ENCODE measurements at places on chromosomes 3 and 15.

DNA sequence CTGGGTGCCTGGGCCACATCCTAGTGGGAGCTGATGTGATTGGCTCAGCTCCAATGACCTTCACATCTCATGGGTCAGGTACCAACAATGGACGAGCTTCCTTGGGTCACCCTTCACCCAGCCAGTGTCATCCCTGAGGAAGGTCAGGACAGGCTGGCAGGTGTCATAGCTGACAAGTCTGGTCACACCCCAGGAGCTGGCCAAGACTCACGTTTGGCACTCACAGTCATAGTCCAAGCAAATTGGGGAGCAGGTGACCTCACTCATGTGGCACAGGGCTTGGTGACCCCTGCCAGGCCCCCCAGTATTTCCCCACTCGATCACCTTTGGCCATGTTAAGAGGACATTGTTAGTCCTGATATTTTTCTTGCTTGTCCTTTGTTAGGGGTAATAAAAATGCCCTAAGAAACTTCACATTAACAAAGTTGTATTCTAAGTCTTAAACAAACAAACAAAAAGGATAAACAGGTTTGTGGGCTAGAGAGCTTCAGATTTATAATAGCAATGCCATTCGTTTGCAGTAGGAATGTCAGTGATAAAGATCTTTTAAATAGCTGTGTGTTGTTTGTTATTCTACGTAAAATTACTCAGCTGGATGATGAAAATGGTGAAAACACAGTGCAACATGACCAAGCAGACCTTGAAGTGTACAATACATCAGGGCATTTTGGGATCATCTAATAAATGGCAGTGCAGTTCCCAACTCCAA is 79.5 kb upstream of the POMGNT2 start:
- DNase-seq, result no peak

DNA sequence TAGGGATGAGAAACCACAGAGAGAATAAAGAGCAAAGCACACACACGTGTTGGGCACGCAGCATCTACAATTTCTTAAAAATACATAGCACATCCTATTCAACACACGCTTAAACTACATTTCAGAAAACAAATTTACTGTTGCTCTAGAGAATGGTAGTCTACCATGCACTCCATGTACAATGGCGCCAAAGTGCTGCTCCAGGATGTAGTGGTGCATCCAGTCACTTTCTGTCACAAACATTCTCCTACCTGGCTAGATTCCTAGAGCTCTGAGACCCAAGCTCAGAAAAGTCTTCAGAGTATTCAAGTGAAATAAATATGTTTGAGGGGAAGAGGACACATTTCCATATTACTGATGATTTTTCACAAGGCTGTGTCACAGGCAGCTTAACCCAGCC is 374.3 kb downstream of the CTNNB1 start:
- no peak for DNase-seq

GRCh38 chr15:76149291-76149915 is 89.6 kb downstream of the TMEM266 start:
- DNase-seq, result no peak

- no peak for DNase-seq
These were observed 103.1 kb upstream of the MRPL3 start for GRCh38 chr3:131605916-131606315.

DNA sequence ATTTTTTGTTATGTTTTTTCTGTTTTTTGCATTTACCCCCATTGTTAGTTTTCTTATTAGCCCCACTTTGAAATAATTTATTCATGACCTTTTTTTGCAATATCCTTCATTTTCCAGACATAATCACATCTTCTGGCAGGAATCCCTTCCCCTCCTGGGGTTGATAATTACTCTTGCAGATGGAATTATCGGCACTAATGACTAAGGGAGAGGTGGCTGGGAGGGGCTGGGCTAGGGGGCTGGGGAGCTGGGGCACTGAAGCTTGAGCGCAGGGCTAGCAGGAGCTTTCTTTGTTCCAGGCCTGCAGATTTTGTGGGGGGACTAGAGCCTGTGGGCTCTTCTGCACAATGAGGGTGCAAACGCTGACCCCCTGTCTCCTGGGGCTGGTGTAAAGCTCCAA is 77.8 kb downstream of the RAB11A start:
- DNase-seq, result no peak

DNA sequence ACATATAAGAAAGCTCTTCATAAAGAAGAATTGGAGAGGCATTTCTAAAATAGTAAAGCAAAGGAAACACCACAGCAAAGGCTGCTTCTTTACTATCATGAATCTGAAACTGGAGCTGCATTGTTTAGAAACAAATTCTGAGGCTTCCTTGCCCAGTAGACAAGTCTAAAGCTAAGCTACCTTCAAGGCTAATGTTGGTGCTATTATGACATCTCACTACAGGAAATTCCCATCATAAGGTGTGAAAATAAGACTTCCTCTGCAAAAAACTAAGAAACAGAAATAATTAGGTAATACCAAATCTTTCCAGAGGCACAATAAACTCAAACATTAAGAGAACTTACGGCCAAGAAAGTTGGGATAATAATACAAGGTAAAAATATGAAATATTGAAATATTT is 89.9 kb upstream of the P3H2 start:
- no peak for DNase-seq

DNA sequence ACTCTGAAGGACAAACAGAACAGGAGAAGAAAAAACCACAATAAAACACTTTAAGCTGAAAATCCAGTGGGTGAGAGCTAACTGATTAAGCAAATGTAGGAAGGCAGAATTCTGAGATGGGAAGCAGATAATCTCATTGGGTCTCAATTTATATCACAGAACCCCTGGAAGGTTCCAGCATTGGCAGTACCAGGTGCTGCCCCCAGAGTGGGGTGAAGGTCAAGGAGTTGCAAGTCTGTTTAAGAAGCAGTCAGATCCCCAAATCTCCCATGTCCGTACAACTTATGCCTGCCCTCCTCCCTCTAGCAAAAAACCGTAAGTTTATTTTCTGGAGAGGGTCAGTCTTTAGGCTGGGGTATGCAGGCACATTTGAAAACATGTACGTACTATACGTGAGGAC is 45.1 kb downstream of the PXK start:
- DNase-seq, result no peak

DNA sequence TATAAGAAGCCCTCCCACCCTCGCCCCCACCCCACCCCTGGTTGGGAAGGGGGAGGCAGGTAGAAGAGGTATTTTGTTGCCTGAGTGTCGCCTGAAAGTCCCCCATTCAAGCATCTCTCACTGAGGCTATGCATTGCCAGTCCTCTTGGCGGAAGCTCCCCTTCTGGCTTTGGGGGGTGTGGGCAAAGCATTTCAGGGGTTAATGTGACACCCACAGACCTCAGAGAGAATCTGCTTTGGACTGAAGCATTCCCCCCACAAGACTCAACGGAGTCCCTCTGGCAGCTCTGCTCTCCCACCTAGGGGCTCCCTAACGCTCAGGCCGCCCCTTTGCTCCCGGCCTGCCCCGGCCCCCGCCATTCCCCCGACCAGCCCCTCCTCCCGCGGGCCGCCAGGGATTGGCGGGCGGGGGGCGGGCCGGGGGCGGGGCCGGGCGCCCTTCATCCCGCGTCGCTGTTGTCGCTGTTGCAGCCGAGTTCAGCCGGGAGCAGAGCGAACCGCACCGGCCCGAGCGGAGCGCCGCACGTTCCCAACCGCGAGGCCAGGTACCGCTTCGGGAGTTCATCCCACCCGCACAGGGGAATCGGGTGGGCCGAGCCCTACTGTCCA is at the start of gene SLC38A3:
SLC38A3 (plus strand) TSS at position 468 of the 609 bp plus-strand sequence. CDS start 8,929 bp downstream, outside the sequence.
- DNase-seq, result no peak

DNA sequence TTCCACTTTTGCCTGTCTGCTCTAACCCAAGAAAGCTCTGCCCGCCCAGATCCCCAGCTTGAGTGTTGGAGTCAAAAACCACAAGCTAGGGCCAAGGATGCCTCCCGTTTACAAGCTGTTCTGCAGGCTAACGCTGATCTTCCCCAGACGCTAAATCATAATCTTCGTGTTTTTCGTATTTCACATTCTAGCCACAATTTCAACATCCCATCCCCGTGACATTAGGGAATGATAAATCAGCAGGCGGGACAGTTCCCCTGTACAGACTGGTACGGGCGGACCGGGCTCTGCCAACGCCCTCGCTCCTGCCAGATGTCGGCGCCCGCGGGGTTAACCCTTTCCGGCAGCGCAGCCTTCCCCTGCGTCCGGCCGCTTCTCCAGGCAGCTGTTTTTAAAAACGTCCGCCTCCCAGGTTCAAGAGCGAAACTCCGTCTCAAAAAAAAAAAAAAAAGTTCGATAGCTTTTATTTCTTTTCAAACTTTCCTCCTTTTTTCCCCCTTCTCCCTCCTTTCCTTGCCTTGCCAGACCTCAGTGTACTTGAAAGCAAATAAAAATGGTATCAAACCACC is 81.0 kb upstream of the BNC1 start:
- no peak for DNase-seq

DNA sequence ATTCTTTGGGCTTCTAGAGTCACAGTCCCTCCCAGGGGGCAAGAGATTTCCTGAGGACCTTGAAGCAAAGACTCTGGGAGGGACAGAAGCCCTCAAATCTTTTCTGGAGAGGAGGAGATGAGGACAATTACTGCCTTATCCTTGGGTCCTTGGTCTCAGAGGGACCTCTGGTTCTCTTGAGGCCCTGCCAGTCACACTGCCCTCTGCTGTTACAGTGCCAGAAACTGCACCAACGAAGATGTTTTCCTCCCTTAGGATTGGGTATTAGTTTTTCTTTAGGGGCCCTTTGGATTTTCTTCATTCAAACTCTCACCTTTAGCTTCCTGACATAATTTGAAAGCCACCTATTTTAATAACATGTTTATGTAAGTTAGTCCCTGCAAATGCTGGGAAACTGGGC is 58.2 kb upstream of the SCN5A start:
- DNase-seq, result no peak

DNA sequence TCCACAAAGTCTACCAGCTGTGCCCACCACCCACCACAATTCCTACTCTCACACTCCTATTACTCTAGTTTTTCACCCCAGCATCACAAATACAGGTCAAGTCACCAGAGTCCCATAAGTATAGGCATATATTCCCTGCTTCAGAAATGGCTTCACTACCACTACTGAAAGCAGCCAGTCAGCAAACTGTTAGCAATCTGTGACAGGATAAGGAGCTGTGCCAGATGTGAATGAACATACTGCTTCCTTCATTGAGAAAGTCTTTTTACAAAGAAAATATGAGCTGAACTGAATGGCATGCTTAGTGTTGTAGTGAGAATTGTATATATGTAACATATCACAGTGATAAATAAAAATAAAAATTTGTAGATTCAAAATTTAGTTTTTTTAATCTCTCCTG is 76.8 kb downstream of the C3orf85 start:
- no peak for DNase-seq

GRCh38 chr3:182892226-182892625 is 88.1 kb downstream of the DCUN1D1 start:
- no peak for DNase-seq

DNA sequence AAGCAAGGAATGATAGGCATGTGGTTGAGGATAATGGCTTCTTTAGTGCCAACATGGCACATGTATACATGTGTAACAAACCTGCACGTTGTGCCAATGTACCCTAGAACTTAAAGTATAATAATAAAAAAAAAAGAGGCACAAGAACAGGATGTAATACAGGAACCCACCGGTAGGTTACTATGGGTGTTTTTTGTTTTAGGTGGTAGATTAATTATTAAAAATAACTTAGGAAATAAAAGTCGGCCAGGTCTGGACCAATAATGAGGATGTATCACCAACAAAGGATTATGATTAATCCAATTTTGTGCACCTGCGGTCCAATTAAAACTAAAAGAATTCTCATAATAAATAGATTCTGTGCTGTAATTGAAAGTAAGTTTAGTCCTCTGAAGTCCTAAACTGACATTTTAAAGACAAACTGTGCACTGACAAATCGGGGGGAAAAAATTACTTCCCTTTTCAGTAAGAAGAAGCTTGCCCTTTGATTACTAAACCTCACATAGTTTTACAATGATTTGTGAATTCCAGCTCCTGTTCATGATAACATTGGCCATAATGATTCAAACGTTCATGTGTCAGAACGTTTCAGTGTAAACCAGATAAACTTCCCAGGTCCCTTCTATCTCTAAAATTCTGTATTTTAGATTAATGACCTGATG is 62.2 kb downstream of the CASR start:
- no peak for DNase-seq

GRCh38 chr15:55241186-55241585 is 44.4 kb upstream of the RSL24D1 start:
- DNase-seq, result no peak

GRCh38 chr3:184598574-184598927 is 37.0 kb downstream of the EPHB3 start:
- DNase-seq, result no peak

- DNase-seq, result no peak
These were observed 149.5 kb downstream of the RAP2B start for GRCh38 chr3:153311541-153311940.

GRCh38 chr3:4898454-4899313 is 80.6 kb upstream of the BHLHE40 start:
- no peak for DNase-seq

DNA sequence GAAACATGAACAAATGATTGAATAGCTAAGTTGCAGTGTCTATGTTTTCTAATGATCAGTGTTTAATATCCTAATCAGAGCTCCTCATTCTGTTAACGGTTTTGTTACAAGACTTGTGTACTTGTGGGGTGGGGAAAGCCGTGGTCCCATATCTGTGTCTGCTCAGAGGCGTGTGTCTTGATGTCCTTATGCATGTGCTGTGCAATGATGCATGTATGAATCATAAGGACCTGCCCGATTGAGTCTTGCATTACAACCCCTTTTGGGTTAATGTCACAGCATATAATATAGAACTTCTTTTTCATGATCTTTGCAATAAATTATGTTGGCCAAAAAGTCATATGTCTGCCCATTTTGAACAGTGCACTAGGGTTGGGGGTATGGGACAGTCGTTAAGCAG is 233.4 kb downstream of the ITPR1 start:
- DNase-seq, result no peak

GRCh38 chr3:72155391-72156064 is 370.6 kb upstream of the PROK2 start:
- no peak for DNase-seq

DNA sequence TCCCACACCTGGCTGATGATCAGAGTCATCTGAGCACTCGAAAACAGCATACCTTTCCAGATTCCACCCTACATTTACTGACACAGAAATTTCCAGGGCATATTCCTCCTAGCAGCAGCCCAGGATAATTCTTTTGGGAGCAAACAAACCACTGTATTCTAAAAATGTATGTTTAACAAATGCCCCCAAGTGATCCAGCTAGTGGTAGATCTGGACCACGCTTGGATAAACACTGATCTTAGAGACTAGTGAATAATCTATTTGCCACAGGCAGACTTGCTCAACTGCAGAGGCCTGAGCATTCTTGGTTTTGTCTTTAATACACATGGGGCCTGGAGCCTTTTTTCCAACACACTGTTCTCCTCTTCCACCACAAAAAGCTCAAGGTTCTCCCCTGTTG is 89.6 kb downstream of the TM4SF4 start:
- no peak for DNase-seq
